ENCODE measurements at places on chromosomes 2 and 18.

GRCh38 chr2:172558372-172558771 is 2.5 kb downstream of the PDK1 start:
- no peak for DNase-seq

DNA sequence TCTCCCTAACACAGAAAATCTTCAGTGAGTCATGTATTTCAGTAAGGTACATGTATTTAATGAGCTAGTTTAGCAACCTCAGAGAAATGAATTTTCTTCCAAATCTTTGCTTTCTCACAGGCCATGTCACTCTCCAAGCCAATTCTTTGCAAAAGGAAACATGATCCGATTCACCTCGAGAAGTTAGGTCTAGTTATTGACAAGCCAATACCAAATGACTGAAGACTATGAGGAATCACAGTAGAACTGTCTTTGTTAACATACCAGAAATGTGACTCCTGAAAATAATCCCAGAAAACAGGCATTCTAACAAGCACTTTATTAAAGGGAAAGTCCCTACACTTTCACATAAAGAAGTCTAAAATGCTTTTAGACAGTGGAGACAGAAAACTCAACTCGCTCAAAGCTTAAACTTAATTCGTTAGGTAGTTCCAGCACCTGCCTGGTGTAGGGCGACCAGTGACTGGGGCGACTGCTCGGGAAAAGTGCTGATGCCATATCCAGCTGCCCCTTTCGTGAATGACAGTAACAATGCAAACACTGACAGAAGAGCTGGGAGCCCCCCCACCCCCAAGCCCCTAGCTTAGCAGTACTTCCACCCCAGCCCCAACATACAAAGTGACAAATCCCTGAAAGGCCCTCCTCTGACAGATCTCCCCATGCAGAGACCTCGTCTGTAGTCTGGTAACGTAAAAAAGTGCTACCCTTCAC is 1.8 kb downstream of the MEMO1 start:
- DNase-seq, result no peak

- no peak for DNase-seq
Measured at GRCh38 chr2:120180066-120180465, 43.1 kb downstream of the TMEM185B start.

GRCh38 chr2:207375207-207375875 is 154.4 kb upstream of the CREB1 start:
- DNase-seq, result no peak

DNA sequence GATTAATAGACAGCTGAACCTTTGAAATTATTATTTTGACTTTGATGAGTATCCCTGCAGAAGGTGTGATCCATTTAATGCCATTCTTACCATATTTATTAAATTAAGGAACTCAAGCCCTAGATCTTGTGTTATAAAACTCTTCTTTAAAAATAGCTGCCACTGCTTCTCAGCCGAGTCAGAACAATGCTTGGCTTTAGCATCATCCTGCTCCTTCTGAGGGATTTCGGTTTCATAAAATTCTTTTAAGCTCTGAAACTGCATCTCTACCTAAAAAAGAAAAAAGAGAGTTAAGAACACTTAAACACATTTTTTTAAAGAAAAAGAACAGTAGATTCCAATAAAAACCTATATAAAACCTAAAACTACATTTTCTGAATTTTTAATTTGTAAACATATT is 70.7 kb upstream of the TTN start:
- no peak for DNase-seq

GRCh38 chr18:62026586-62026985 is 133.8 kb upstream of the RNF152 start:
- no peak for DNase-seq
